ENCODE measurements at places on chromosomes 4 and X. TPM values are rescaled to one million over a fixed set of nuclear protein-coding genes. Genes with fewer than 3 reads are reported as not detected.

- no peak for DNase-seq
These were observed 24.4 kb upstream of the BCORL1 start for GRCh38 chrX:129958083-129958465.

DNA sequence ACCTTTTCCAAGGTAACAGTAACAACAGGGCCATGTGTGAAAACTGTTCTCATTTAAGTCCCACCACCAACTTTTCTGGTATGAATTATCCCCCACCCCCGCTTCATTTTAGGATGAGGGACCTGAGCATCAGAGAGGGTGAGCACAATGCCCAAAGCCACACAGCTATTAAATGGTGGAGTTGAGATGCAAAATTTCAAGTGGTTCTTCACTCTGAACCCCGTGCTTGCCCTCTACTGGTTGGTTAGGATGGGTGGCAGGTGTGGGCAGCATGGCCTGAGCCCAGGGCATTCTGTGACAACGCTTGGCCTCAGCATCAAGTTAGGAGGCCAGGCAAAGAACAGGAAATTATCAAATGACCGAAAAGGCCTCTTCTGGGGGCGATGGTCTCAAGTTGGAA, 33.5 kb downstream of the MED28 start:
- no peak for DNase-seq

GRCh38 chrX:42720209-42720608, 57.8 kb downstream of the PPP1R2C start:
- no peak for DNase-seq

DNA sequence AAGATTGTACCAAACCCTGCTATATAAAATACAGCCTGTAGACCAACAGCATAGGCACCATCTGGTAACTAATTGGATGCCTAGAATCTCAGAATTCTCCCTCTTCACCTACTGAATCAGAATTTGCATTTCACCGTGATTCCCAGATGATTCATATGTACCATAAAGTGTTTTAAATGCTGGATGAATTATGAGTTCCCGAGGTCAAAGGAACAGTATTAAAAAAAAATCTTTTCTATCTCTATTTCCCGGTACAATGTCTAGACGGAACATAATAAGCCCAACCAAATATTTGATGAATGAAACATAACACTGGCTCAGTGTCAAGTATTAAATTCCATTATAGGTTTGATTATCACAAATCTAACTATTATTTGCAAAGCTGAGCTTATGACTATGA, 280.0 kb downstream of the ANKRD50 start:
- DNase-seq, result no peak

- no peak for DNase-seq
These were observed 53.6 kb downstream of the CORIN start for GRCh38 chr4:47784222-47784621.

DNA sequence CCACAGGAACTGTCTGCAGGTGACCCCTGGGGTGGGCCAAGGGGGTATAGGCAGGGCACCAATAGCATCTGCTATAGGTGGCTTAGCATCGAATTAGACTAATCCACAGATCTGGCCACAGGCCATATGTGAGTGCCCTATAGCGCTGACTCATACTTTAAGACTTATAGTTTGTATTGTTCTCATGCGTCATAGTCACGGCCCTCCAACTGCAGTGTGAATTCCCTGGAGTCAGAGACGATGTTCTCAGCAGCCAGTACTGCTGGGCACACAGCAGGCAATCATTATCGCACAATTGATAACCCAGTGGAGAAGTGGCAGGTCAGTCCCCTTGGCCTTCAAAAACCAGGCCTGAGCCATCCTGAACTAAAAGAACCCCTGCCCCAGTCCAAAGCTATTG, 58.1 kb downstream of the ADGRG2 start:
- DNase-seq, result no peak

GRCh38 chr4:37615059-37615719, 71.0 kb downstream of the RELL1 start:
- DNase-seq, result no peak

GRCh38 chrX:97597954-97598353, 714.2 kb downstream of the RPA4 start:
- no peak for DNase-seq

DNA sequence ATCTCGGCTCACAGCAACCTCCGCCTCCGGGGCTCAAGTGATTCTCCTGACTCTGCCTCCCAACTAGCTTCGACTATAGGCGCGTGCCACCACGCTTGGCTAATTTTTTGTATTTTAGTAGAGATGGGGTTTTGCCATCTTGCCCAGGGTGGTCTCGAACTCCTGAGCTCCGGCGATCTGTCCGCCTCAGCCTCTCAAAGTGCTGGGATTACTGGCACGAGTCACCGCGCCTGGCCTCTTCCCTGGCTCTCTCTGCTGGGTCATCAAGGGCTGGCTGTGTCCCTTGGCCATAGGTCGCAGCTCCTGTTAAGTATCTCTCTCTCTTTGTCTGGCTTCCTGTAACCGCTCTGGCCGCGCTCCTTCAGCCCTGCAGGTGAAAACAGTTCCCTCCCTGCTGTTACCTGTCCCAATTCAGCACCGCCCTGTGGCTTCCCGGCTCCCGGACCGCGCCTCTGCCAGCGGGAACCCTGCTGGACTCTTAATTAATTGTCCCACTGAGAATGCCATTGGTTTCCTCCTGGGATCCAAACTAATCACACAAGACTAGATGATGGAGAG, 1.3 kb upstream of the RGS12 start:
- no peak for DNase-seq

GRCh38 chrX:1325515-1326116, 11.0 kb upstream of the IL3RA start:
- no peak for DNase-seq

- DNase-seq, result no peak
These were observed 255.7 kb upstream of the RPS6KA3 start for GRCh38 chrX:20522420-20522819.

DNA sequence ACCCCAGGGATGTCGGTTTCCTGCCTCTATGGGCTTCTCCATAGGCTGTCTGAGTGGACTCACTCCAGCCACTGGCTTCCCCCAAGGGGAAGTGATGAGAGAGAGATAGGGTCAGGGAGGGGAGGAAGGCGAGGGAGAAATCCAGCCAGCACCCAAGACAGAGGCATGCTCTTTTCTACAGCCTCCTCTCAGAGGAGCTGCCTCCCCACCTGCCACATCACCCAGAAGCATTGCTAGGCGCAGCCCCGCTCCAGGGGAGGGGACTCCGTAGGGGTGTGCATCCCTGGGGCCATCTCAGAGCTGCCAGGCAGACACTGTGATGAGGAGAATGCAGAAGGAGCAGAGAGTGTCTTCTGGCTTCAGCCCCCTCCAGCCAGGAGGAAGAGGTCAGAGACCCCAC, 109.5 kb upstream of the NKX1-1 start:
- DNase-seq, result no peak

DNA sequence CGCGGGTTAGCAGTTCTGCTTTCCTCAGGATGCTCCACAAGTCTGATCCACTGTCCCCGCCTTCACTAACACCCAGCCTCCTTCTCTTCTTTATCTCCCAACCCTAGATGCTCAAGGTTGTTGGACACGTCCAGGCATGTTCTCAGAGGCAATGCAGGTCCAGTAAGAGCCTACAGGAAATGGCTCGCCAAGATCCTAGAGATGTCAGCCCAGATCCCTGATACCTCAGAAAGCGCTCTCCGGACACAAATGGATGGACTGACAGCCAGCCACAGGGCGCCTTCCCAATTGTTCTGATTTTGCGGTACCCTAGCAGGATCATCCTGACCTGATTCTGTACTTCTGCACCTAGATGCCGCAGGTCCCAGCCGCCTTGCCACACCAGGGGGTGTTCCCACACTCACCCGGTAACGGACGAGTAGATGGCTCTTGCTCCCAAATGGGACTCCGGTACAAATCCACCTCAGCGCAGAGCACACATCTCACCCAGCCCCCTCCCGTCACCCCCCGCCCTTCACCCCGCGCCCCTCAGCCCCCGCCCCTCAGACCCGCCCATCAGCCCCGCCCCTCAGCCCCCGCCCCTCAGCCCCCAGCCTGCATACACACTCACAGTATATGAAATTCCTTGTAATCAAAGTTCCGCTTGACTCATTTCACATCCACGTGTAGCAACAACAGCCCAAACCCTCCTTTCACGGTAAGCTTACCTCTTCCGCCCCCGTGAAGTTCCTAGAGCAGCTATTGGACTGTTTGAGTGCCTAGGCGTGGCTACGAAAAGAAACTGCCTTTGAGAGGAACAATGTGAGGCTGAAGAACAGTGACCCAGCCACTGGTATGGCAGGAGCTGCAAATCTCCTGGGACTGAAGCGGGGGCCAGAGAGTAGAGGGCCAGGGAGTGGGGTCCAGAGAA, at the start of gene EDA2R:
TSS of gene EDA2R (minus strand) at position 488 of the 910 bp plus-strand sequence. CDS start 23,058 bp downstream, outside the sequence.
- no peak for DNase-seq

DNA sequence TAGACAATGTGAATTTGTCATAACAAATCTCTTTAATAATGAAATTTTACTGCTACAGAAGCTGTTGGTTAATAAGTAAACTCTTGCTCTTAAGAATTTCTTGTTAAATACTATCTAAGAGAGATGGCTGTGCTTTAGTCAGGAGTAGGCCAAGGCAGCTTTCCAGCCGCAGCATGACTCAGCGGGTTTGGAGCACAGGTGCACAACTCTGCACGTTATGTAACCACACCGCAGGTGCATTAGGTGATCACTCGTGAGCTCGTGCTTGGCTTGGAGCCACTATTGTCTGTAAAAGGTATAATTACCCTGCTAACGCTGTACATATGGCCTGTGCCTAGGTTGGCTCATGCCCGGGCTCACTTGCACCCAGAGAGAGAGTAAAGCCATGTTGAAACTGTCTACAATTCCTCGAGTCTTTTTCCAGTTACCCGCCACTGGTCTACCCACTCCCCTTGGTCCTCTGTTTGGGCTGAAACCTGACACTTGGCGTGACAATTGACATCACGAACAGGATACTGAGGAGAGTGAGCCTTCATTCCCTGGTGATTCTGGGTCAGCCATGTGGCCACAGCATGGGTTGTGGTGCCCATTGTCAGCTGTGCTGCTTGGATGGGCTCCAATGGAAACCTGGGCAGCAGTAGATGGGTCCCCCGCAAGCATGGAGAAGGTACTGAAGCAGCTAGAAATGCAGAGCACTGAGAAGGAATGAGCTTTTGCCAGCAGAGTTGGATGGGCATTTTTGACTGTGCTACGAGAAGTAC, 18.4 kb upstream of the ANAPC4 start:
- no peak for DNase-seq

GRCh38 chr4:160375772-160376452, 1273.0 kb downstream of the RAPGEF2 start:
- no peak for DNase-seq

- no peak for DNase-seq
These were observed 369.8 kb downstream of the DTHD1 start for GRCh38 chr4:36651253-36651652.

GRCh38 chr4:131427000-131427399, 1722.1 kb upstream of the PCDH10 start:
- no peak for DNase-seq

GRCh38 chr4:82551734-82552133, 10.1 kb downstream of the TMEM150C start:
- no peak for DNase-seq

DNA sequence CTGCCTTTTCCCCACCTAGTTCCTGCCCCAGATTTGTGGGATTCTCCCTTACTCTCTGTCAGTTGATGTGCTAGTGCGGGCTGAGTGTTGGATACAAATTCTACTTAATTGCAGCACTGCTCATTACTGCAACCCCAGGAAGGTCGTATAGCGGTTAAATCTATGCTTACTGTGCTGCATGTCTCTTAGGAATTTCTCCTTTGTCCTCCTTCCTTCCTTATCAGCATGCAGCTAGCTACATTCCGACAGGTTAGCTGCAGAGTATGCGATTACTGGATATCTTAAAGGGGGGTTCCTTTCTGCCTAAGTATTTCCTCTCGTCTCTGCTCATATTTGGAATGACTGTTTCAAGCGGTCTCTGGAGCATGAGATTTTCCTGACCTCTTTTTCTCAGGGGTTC, 662.8 kb downstream of the TLL1 start:
- DNase-seq, result no peak

DNA sequence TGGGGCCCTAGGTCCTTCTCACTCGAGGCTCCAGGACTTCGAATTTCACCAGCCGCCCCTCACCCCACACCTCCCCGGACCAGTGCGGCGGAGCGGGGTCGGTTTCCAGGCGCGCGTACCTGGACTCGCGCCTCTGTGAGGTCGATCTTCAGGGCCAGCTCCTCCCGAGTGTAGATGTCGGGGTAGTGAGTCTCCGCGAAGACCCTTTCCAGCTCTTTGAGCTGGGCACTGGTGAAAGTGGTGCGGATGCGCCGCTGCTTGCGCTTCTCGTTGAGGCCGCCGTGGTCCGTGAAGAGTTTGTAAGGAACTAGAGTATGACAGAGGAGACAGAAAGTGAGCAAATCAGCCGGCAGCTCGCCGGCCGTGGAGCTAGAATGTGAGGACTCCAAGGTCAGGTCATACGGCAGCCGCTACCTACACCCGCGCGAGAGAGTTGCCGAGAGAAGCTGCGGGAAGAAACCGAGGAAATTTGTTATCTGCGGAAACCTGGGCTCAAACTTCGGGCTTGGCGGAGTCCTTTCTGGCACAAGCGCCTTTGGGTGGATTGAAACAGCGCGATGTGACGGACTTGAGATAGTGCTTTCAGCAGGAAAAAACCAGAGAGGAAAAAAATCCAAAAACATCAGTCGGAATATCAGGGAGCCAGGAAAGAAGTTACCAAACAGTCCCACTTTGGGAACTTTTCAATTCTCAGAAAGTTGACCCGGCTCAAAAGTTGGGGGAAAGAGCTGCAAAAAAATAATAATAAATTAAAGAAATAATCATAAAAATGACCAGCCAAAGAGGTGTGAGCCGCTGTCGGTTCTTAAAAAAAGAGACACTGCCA, 1.1 kb downstream of the PHOX2B start:
- no peak for DNase-seq

GRCh38 chr4:138182838-138183426, 59.2 kb downstream of the SLC7A11 start:
- DNase-seq, result no peak

DNA sequence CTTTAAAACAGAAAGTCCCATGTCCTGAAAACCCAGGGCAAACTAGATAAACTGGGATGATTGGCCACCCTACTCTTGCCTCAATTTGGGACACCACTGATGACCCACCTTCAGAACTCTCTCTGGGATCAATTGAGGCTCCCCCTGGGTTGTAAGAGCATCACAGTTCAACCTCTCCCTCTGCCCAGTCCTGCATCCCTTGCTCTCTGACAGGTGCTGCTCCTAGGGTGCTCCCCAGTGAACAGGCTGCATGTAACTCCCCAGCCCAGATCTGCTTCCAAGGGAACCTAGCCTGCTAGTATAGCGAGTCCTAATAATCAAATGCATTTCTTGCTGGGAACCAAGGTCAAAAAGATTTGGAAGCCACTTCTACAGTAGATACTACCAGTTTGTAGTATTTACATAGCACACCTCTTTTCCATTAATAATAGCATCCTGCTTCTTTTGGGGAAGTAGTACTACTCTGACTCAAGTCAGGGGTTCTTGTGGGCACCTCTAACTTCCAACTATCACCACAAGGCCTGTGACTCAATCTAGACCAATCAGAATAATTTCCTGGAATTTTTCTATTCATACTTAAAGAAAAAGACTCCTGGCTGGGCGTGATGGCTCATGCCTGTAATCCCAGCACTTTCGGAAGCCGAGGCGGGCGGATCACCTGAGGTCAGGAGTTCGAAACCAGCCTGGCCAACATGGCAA, 42.1 kb upstream of the SPINK2 start:
- DNase-seq, result no peak

Gene GTPBP6
- 38.5 TPM for total RNA-seq

Gene MTTP
- total RNA-seq, result 475 TPM

Gene CENPE
- 10.7 TPM for total RNA-seq

Gene SPANXN4
- total RNA-seq, result not detected

Gene FAM9C
- total RNA-seq, result 1.6 TPM

Gene CNKSR2
- 2.7 TPM for total RNA-seq

Gene DGKK
- total RNA-seq, result not detected

Gene CFP
- 7.0 TPM for total RNA-seq

Gene WAS
- 8.0 TPM for total RNA-seq

Gene USP51
- 0.80 TPM for total RNA-seq

Gene RIPPLY1
- not detected for total RNA-seq

Gene GLOD5
- total RNA-seq, result 15.2 TPM

Gene KLF8
- 1.2 TPM for total RNA-seq
